Transverse colon (tissue), 4 donors: ENCODE measurements at places on chromosomes 11 and 22. TPM values are rescaled to one million over a fixed set of nuclear protein-coding genes. Genes with fewer than 3 reads are reported as not detected.

DNA sequence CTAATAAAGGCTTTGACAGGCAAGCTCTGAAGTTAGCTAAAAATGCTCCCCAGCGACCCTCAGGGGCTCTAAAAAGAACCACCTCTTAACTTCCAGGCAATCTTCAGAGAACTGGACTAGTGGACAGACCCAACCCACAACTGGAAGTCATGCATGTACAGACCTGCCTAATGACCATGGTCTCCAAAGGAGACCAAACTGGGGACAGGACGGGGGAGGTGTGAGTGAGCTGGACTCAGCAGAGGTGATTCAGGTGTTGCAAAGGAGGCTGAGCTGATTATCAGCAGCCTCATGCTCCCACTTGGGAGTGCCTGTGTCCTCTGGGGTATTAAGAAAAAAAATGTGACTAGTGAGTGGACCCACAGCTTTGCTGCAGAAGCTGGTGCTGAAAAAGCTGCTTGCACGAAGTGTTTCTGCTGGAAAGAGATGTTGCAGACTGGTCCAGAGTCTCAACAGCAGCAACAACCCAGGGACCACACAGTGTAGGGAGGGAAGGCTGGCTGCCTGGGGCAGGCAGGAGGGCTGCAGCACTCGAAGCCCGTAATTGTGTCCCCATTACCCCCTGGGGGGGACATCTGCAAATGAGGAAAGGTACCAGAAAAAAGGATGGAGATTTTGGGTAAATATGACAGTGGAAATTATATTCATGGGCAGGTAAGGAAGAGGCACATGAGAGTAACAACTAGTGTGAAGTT, 35.3 kb downstream of the PITPNB start:
- DNase-seq, result no peak

DNA sequence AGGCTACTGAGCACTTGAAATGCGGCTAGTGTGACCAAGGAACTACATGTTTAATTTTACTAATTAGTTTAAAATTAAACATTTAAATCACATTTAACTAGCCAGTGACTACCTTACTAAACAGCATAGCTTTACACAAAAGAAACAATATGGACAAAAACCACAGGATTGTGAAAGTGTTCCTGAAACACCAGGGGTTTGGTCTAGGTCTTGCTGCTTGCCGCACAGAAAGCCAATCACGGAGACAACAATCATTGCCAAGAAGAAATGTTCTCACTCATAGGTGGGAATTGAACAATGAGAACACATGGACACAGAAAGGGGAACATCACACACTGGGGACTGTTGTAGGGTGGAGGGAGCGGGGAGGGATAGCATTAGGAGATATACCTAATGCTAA, 309.5 kb downstream of the C11orf87 start:
- DNase-seq, result no peak

DNA sequence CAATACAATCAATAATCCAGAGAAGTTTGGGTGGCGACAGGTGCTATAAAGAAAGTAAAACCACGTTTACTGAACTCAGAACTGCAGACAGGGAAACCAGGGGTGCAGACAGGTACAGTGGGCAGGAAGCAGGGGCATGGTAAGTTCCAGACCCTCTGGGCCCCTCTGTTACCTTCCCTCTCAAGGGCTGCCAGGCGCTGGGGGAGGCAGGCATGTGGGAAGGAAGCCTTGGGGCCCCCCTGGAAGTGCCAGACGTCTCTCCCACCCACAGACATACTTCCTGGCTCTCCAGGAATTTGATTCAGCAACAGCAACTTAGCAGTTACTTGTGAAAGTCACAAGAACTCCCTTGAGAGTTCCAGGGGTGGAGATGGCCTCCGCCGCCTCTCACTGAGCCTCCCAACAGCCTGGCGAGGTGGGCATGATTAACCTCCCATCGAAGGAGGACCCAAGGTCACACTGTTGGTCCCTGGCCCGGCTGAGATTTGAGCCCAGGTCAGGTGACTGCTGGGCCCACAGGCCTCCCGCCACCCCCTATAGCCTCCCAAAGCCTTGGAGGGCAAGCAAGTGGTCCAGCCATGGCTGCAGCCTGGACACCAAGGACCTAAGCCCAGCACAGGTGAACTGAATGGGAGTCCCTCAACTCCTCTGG, 14.1 kb upstream of the TSKU start:
- DNase-seq, result no peak

GRCh38 chr11:11622772-11623171, 967 bp upstream of the GALNT18 start:
- DNase-seq, result no peak

DNA sequence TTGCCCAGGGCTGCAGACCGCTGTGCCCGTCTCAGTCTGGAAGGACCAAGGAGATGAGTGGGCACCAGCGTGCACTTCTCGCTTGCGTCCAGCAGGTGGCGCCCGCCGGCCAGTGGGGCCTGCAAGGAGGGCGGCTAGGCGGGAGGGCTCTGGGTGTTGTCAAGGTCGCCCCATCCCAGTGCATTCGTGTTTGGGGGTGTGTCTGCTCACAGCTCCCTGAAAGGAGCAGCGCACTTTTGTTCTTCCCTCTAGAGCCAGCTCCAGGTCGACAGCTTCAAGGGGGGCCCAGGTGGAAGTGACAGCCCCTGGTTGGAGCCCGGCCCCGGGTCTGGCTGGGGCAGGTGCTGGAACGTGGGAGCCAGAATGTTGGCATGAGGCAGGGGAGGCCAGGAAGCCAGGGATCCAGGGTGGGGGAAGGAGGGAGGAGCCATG, 23.4 kb upstream of the MPPED1 start:
- peak; percentile 71 for DNase-seq

GRCh38 chr11:31856248-31856647, 45.1 kb upstream of the PAX6 start:
- DNase-seq, result no peak

GRCh38 chr11:59953463-59954218, 10.2 kb upstream of the OOSP4A start:
- no peak for DNase-seq

DNA sequence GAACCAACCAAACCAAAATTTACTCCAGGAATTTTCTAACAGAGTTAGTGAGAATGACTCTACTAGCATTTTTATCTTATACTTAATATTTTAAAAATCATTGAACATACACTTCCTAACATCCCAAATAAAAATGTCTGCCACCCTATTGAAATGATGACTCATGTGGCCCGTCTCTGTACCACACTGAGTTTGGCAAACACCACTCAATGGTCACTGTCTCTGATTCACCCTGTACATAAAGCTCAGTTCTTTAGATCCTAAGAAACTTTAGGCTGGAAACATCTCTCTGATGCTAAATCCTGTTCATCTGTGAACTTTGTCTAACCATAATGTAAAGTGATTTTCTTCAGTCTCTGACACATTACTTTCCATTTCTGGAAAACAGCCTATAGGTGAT, 182.0 kb downstream of the CWF19L2 start:
- DNase-seq, result no peak

DNA sequence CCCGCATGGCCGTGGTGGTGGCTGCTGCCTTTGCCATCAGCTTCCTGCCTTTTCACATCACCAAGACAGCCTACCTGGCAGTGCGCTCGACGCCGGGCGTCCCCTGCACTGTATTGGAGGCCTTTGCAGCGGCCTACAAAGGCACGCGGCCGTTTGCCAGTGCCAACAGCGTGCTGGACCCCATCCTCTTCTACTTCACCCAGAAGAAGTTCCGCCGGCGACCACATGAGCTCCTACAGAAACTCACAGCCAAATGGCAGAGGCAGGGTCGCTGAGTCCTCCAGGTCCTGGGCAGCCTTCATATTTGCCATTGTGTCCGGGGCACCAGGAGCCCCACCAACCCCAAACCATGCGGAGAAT, 10.9 kb upstream of the ARHGEF17 start:
- DNase-seq, result no peak

- DNase-seq, result peak; percentile 87
These were observed 4.9 kb downstream of the OVOL1 start for GRCh38 chr11:65791719-65792213.

Gene SLC1A2
- total RNA-seq, result 0.27 TPM
